ENCODE measurements at places on chromosomes 12 and 14. TPM values are rescaled to one million over a fixed set of nuclear protein-coding genes. Genes with fewer than 3 reads are reported as not detected.

GRCh38 chr12:6394398-6394797, 10.4 kb downstream of the LTBR start:
- no peak for DNase-seq

DNA sequence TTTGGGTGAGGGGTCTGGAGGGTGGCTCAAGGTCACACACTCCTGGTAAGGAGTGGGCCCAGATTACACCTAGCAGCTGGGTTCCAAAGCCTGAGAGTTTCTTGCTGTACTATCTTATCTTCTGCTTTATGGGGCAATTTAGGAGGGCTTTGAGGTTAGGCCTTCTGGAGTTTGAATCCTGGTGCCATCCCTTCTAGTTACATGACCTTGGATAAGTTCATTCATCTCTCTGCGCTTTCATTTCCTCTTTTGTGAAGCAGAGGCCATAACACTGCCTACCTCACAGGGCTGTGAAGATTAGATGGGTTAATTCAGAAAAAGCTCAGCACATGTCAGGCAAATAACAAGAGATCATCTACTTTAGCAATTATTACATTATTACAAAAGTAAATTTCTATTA, 7.4 kb upstream of the KRT77 start:
- no peak for DNase-seq

- DNase-seq, result no peak
These were observed 42.2 kb upstream of the NAV3 start for GRCh38 chr12:77788231-77789168.

The ABCC9 gene
- total RNA-seq, result 81.8 TPM

The KITLG gene
- 8.6 TPM for total RNA-seq

The GUCY2C gene
- total RNA-seq, result 0.11 TPM

The GRIP1 gene
- 0.47 TPM for total RNA-seq

DNA sequence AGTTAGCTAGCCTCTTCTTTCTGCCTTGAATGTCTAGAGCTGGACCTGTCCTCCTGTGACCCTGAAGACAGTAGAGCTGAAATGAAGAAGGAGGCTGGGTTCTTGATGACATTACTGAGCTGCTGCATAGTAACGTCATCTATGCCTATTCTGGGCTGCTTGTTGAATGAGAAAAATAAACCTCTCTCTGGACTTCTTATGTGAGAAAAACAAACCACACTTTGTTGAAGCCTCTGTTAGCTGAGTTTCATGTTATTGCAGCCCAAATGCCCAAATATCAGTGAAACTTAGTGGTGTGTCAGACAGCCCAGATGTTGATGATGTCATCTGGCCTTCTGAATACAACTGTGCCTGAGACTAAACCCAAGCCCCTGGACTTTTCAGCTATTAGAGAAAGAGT, 67.0 kb upstream of the MAX start:
- no peak for DNase-seq

- no peak for DNase-seq
These were observed 305.5 kb downstream of the CEP128 start for GRCh38 chr14:80636071-80636470.

DNA sequence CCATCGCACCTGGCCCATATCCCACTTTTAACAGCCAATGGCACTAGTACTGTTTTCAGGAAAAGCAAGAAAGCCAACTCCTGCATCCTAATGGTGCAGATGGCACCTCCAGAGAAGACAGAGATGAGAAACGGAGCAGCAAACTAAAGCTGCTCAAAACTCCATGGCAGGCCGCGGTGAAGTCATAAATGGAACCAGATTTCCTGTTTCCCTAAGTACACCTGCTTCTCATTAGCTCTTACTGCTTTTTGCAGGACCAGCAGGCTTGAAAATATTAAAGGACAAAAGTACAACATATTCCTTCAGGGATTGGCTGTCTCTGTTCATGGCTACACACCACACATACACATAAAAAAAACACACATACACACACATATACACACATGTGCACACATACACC, 36.7 kb upstream of the LGALS3 start:
- no peak for DNase-seq

The FAR2 gene
- 3.4 TPM for total RNA-seq

DNA sequence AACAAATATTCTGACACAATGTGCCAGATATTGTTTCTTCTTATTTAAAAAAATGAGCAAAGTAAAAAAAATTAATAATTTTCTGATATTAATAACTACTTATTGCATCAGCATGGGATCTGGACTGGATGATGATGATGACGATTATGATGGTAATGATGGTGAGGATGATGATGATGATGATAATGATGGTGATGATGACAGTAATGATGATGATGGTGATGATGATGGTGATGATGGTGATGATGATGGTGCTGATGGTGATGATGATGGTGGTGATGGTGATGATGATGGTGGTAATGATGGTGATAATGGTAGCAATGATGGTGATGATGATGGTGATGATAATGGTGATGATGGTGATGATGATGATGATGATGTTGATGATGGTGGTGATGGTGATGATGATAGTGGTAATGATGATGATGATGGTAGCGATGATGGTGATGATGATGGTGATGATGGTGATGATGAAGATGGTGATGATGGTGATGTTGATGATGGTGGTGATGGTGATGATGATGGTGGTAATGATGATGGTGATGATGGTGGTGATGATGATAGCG, 94.0 kb downstream of the SRRM4 start:
- no peak for DNase-seq

- no peak for DNase-seq
These were observed 13.0 kb upstream of the GPR68 start for GRCh38 chr14:91257328-91258010.

The CLEC4D gene
- total RNA-seq, result not detected

DNA sequence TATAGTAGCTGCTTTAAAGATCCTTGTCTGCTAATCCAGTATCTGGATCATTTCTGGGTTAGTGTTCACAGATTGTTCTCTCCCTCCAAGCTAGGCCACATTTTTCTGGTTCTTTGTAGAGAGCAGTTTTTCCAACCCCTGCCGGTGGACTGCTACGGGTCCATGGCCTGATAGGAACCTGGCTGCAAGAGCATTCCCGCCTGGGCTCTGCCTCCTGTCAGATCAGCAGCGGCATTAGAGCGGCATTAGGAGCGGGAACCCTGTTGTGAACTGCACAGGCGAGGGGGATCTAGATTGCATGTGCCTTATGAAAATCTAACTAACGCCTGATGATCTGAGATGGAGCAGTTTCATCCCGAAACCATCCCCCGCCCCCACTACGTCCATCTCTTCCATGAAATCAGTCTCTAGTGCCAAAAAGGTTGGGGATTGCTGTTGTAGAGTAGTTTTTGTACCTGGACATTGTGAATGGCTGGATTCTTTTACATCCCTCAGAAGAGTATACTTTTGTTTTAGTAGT, 50.4 kb downstream of the MYRFL start:
- no peak for DNase-seq

GRCh38 chr14:85788470-85789233, 258.7 kb downstream of the FLRT2 start:
- no peak for DNase-seq

The DCN gene
- total RNA-seq, result 716 TPM

DNA sequence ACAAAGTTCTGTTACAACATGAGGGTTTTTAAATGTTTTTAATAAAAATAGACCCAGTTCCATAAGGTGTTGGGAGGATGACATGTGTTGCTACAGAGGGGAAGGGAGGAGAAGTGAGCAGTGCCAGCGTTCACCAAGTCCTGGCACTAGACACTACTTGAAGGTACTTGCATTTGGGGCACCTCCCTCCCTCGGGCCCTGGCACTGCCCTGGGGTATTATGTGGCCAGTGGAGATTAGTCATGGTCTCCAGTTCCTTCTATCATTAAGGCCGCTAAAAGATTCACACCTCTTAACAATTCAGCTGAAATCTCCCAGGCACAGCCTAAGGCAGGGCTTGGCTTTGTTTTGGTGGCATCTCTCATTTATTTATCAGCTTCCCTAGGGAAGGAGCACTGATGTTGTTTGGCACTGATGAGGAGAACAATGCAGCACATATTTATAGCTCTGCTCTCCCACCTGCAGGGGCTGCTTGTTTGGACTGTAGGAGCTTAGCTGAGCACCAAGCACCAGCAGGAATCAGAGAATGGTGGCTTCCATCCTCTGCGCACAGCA, 155.5 kb upstream of the NTF3 start:
- DNase-seq, result no peak

DNA sequence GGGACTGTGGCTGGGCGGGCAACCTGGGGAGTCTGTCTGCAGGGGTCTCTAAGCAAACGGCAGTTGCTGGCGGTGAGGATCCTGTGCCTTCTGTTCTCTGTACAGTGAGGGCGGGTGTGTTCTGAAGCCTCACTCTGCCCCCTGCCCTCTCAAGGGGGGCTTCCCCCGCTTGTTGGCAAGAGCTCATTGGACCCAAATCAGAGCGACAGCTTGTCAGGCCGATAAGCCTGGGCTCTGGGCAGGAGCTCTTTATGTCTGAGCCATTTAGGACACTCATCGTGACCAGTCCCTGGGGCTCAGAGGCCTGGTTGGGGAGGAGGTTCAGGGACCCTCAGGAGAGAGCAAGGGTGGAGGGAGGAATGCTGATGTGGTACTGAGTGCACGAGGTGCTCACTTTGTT, 136.0 kb downstream of the TSPAN9 start:
- peak; percentile 66 for DNase-seq

The G2E3 gene
- total RNA-seq, result 7.6 TPM

GRCh38 chr12:117100251-117100650, 1.0 kb upstream of the TESC start:
- DNase-seq, result no peak

- DNase-seq, result no peak
These were observed 308.4 kb downstream of the BCL11B start for GRCh38 chr14:98963610-98964009.

The LMNTD1 gene
- not detected for total RNA-seq

GRCh38 chr12:2064071-2064507, 11.3 kb downstream of the CACNA1C start:
- DNase-seq, result no peak

The ITGB7 gene
- total RNA-seq, result 1.1 TPM

DNA sequence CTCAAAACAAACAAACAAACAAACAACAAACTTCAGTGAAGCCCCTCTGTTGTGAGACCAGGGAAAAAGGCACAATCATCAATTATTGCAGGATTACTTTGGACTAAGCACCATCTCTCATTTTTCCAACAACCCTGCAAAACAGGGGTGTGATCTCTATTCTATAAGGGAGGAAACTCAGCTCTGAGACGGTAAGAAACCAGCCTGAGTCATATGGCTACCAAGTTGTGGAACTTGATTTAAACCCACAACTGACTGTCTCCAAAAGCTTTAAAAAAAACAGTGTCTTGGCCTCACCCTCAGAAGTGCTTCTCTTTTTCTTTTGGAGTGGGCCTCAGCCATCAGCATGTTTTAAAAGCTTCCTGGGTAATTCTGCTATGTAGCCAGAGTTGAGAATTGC, 49.8 kb downstream of the RIN3 start:
- DNase-seq, result no peak

- DNase-seq, result no peak
These were observed 99.2 kb downstream of the SNAPC1 start for GRCh38 chr14:61861320-61861865.

The SARNP gene
- 53.2 TPM for total RNA-seq
